ENCODE measurements at places on chromosomes 4 and X.

DNA sequence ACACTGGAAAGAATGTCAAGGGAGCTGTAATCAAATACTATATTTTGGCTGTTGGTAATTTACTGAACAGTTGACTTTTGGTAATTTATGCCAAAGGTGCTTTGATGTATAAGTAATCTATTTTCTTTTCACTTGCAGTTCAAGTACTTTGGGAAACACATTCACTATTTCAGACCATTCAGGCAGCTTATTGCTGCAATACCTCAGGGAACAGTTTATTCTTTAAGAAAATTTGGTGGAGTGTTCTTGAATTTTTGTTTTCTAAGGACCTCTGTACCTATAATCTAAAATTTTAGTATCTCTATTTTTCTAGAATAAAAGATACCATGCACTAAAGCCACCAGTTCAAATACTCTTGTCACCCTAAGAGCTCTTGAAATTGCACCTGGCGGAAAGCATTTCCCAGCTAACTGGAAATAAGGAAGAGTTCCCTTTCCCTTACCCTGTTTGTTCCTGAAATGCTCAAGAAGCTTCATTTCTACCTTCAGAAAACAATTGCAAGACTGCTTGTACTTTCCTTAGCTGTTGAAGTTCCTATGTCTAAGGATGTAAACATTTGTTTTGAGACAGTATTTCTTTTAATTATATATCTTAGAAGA lies 633.5 kb upstream of the FAT1 start:
- no peak for DNase-seq

DNA sequence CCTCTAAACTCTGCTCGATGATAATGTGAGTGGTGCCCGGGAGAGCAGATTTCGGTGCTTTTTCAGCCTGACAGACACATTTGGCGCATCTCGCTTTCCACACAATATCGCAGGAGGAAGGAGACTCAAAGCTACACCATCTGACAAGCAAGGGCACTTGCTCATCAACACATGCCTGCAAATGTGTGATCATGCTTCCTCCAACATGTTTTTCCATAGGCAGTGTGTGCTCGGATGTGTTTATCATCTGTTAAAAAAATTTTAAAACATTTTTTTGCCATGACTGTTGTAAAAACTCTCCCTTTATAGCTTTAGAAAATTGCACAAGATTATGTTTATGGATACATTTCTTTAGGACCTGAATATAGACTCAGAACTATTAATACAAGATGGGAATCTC lies 170.3 kb upstream of the PUDP start:
- DNase-seq, result no peak

- no peak for DNase-seq
Measured at GRCh38 chr4:175806727-175807126, 5.3 kb downstream of the GPM6A start.

- no peak for DNase-seq
Measured at GRCh38 chr4:27046851-27047250, 186.2 kb downstream of the STIM2 start.

DNA sequence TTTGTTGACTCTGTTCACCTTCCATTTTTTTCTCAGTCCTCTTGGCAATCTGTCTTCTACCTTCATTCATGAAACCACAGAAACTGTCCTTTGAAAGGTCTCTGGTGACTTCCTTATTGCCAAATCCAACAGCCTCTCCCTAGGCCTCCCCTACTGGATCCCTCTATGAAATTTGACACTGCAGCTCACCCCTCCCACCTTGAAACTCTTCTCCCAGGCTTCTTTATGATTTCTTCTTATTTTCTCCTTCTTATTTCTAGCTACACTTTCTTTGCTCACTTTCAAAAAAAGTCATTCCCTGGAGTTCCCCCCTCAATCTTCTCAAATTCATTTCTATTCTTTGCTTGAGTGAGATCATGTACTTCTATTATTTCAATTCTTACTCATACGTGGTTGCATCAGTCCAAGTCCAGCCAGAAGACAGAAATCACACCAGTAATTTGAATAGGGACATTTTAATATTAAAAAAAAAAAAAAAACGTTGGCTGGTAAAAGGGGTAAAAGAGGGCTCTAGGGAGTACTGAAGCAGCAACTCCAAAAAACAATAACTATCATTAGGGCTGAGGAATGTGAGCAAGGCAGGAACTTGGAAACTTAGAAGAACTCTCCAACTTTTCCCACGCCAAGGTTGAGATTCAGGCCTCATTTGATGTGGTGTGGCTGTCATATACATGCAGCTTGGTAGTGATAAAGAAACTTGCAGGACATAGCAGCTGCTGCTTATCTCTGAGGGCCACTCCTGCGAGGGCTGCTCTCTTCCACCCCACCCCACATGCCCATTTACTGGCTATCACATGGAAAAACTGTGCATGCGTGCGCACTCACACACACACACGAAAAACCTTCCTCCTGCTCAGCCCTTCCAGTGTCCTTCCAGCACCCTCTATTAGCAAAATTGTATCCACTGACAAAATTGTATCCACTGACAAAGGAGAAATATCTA lies 169.8 kb upstream of the GALNT7 start:
- no peak for DNase-seq

DNA sequence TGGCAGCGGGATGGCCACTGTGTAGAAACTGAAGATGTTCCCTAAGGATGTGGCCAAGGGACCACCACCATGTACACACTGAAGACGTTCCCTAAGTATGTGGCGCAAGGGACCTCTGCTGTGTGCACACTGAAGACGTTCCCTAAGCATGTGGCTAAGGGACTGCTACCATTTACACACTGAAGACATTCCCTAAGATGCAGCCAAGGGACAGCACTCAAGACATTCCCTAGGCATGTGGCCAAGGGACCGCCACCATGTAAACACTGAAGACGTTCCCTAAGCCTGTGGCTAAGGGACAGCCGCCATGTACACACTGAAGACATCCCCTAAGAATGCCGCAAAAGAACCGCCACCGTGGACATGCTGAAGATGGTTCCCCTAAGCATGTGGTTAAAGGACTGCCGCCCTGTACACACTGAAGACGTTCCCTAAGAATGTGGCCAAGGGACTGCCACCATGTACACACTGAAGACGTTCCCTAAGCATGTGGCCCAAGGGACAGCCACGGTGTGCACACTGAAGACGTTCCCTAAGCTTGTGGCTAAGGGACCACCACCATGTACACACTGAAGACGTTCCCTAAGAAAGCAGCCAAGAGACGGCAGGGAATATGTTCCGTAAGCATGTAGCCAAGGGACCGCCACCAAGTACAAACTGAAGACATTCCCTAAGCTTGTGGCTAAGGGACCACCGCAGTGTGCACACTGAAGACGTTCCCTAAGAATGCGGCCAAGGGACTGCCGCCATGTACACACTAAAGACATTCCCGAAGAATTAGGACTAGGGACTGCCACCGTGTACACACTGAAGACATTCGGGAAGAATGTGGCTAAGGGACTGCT lies 43.3 kb downstream of the DHRSX start:
- DNase-seq, result no peak

GRCh38 chr4:7323461-7323871 lies 111.3 kb downstream of the PSAPL1 start:
- DNase-seq, result no peak

DNA sequence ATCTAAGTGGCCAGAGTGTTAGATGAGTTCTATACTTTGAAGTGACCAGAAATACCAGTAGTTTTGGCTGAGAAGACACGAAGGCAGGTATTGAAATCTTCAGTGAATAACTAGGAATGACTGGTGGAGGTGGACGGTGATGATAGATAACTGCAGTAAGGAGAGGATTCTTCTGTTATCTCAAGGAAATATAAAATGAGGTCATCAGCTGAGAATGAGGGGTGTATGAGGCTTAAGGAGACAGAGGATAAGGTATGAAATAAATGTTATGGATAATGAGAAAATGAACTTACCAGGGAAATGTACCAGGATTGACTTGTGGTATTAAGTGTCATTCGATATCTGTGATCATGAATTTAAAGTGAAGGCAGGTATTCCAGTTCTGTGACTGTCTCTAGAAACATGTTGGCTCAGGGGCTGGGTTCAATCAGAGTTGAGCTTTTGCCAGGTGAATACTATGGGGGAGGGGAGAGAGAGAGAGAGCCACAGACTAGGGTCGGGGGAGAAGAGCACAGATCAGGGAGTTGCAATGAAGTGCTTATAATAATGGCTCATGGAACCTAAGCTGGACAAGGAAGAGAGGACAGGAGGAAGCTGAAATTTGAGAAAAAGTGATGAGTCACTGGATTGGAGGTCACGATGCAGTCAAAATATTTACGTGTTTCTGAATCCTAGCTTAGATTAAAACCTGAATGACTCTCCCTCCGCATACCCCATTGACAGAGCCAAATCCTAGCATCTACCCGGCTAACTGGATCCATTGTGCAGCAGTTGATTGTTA lies 37.5 kb upstream of the BRS3 start:
- no peak for DNase-seq

DNA sequence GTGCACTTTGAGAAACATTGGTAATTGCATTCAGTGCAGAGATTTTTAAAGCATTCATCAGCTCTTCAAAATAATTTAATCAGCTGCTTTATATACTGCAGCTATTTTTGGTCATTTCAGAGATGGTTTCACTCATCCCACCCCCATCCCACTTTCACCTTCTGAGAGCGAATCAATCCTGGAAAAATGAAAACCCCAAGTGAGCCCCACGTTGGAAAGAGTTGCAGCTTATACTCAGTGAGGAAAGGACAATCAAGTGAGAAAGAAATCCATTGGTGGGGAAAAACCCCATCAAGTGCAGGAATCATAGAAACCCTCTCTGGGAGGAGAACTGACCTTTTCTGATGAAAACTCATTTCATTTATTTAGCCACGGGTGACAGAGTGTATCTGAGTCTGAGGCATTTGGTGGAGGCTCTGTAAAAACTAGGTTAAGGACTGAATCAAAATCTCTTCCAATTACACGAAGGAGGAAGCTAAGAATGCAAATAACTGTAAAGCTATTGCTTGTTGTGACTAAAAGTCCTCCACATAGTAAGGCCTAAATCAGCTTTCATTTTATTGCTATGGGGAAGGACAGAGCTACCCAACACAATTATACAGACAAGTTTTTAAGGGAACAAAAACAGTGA lies 240.4 kb upstream of the PGRMC2 start:
- DNase-seq, result no peak

DNA sequence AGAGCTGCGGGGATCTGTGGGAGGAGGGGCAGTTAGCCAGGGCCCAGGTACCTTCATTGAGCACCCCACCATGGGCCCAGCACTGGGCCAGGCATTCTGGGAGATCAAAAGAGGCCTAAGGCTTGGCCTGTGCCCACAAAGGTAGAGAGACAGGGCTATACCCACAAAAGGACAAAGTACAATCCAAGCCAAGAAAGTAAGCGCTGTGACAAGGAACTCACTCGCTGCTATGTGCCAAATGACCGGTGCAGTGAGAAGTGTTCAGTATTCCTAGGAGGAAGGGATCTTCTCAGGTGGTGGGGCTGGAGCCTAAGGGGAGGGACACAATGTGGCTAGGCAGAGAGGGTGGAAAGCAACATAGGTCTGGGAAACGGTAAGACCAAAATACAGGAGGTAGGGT lies 8.8 kb upstream of the FRMPD3 start:
- DNase-seq, result no peak

- no peak for DNase-seq
Measured at GRCh38 chrX:41240509-41240908, 93.5 kb upstream of the DDX3X start.

- no peak for DNase-seq
Measured at GRCh38 chr4:141595531-141595930, 40.9 kb upstream of the IL15 start.

GRCh38 chr4:2948895-2949781 lies 14.1 kb downstream of the NOP14 start:
- no peak for DNase-seq

GRCh38 chr4:78622253-78622979 lies 70.8 kb downstream of the ANXA3 start:
- DNase-seq, result no peak

DNA sequence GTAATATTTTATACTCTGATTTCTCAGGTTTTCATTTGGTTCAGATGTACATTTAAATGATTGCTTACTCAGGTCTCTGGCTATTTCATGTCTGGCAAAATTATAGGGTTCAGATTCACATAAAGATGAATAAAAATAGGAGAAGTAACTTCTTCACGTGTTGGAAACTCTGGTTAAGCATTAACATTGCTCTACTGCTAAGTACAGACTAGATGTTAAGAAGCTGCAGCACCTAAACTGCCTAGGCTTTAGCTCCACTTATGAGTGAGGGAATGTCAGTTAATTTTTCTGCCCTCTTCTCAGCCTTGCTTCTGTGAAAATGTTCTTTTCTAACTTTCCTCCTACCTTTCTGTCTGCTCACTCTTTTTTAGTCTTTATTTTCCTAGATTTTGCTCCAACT lies 361.2 kb downstream of the ARAP2 start:
- DNase-seq, result no peak

GRCh38 chrX:110448459-110448858 lies 89.8 kb downstream of the RTL9 start:
- DNase-seq, result no peak

- DNase-seq, result no peak
Measured at GRCh38 chr4:56657818-56658217, 23.3 kb downstream of the HOPX start.

- DNase-seq, result no peak
Measured at GRCh38 chr4:83581411-83582288, 45.7 kb downstream of the GPAT3 start.

DNA sequence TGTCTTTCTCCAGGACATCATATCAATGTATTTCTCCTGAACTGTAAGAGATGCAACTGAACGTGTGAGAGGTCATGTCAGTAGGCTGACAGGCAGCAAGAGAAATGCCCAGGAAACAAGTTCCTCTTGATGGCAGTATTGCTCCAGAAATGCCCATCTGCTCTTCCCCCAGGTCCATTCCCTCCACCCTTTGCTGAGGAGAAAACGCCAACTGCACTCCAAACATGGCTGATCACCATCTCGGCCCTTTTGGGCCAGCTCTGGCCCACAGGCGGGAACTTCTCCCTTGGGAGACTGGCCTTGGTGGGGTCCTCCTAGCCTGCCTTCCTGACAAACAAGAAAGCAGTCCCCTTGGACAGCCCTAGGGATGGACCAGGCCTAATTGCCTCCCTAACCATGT lies 276.5 kb upstream of the AGTR2 start:
- no peak for DNase-seq

- no peak for DNase-seq
Measured at GRCh38 chr4:11843927-11844326, 415.2 kb upstream of the HS3ST1 start.

DNA sequence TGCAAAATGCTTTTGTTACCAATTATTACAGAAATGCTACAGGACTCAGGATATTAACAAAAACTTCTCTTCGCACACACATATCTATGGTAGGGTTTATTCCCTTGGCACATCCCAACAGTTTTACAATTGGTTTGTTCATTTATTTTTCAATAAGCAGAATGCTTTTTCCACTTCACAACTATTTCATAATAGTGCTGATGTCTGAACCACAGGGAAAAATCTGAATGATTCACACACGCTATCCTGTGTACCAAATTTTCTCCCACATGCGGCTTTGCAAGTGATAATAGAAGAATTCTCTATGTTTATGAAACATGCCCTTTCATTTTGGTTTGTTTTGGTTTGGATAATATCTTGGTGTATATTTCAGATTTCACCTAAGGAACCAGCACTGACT lies 725.7 kb upstream of the TENM3 start:
- no peak for DNase-seq

DNA sequence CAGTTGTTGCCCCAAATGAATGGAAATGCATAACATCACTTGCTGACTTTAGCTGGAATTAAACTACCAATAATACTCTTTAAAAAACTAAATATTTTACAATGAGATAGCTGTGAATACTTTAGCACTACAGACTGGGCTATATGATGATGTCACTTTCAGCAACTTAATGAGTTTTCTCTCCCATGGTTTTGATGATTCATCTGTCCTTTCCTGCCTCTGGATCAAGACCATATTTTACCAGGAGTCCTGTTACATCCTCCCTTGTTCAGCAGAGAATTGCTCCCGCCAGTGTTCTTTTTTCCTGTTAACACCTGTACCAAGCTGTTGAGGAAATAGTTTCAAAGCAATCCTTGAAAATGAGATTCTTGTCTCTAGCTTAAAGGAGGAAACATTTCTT lies 543.0 kb downstream of the SPRY1 start:
- DNase-seq, result no peak

Data from stimulated activated CD4-positive, alpha-beta T cell treated with anti-CD3 and anti-CD28 coated beads, Interleukin-12 subunit alpha, Interleukin-12 subunit beta, amount 100 ng/mL, for 48 hours (primary cell).